ENCODE measurements at places on chromosomes 5 and 9. TPM values are rescaled to one million over a fixed set of nuclear protein-coding genes. Genes with fewer than 3 reads are reported as not detected.

- DNase-seq: no peak
Measured at GRCh38 chr9:120438836-120439546, 141.0 kb downstream of the CDK5RAP2 start.

GRCh38 chr5:138985256-138985655 is 110.1 kb upstream of the LRRTM2 start:
- DNase-seq: no peak

DNA sequence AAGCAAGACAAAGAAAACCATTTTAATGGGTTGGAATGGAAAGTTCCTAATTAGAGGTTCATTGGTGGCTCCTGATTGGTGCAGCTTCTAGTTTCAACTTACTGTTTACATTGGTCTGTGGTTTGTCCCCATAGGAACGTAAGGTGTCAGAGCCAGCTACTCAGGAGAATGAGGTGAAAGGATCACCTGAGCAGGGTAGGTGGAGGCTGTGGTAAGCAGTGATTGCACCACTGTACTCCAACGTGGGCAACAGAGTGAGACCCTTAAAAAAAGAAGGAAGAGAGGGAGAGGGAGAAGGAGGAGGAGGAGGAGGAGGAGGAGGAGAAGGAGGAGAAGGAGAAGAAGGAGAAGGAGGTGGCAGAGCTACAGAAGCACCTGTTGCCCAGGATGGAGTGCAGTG is 30.4 kb downstream of the KCNIP1 start:
- peak; percentile 1 for DNase-seq

GRCh38 chr9:122197882-122198281 is 30.9 kb downstream of the LHX6 start:
- no peak for DNase-seq

DNA sequence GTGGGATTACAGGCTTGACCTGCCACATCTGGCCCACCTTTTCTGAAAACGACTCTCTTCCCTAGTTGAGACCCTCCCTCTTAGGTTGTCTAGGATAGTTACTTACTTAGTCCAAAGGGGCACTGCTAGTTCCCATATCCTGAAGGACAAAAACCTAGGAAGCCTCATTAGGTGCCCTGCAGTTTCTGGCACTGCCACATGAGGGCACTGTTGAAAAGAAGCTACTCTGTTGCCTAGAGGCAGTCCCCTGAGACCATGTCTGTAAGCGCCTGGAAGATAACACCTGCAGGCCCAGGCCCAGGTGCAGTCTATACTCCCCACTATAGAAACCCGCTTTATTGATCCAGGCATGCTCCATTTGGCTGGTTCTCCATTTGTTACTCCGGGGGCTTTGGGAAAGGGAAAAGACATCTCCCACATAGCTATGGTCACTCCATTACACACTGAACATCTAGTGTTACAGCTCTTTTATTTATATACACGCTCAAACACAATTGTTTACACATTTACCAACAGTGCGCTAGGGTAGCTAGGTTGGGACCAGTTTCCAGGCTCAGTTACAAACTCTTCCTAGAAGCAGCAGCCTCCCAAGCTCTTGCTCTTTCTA is 73.4 kb upstream of the PPARGC1B start:
- peak; percentile 51 for DNase-seq

DNA sequence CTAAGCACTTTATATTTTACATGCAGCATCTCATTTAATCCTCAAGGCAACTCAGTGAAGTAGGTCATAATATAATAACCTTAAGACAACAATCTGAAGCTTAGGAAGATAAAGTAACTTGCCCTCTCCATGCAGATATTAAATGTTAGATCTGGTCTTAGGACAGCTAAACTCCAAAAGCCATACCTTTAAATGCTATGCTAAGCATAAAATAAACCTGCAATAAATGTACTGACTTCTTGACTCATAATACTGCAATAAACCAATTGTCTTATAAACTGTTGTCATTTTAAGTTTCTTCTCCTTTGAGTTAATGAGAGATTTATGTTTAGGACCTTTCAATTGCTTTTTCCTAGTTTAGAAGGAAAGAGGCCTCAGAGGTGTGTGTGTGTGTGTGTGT is 102.2 kb upstream of the MIER3 start:
- no peak for DNase-seq

- DNase-seq: no peak
Measured at GRCh38 chr5:173989432-173990082, 587 bp downstream of the C5orf47 start.

- DNase-seq: no peak
Measured at GRCh38 chr5:93191035-93191817, 389.8 kb downstream of the NR2F1-AS1 start.

- DNase-seq: no peak
Measured at GRCh38 chr9:135960411-135961276, 529 bp downstream of the UBAC1 start.

- DNase-seq: no peak
Measured at GRCh38 chr5:171268700-171269620, 40.1 kb upstream of the TLX3 start.

GRCh38 chr5:79585116-79585515 is 27.1 kb upstream of the TENT2 start:
- no peak for DNase-seq

GRCh38 chr5:165627548-165628170 is 2122.2 kb downstream of the MAT2B start:
- DNase-seq: no peak

DNA sequence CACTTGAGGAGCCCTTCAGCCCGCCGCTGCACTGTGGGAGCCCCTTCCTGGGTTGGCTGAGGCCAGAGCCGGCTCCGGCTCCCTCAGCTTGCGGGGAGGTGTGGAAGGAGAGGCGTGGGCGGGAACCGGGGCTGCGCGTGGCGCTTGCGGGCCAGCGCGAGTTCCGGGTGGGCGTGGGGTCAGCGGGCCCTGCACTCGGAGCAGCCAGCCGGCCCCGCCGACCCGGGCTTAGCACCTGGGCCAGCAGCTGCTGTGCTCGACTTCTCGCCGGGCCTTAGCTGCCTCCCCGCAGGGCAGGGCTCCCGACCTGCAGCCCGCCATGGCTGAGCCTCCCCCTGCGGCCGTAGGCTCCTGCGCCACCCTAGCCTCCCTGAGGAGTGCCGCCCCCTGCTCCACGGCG is 6.2 kb upstream of the SHB start:
- DNase-seq: no peak

GRCh38 chr9:38362852-38363588 is 29.5 kb upstream of the ALDH1B1 start:
- DNase-seq: peak; percentile 73

FREM1 gene
- total RNA-seq: not detected

EFNA5 gene
- total RNA-seq: 5.9 TPM

BHMT gene
- not detected for total RNA-seq
